ENCODE measurements at places on chromosomes 1 and 21.

DNA sequence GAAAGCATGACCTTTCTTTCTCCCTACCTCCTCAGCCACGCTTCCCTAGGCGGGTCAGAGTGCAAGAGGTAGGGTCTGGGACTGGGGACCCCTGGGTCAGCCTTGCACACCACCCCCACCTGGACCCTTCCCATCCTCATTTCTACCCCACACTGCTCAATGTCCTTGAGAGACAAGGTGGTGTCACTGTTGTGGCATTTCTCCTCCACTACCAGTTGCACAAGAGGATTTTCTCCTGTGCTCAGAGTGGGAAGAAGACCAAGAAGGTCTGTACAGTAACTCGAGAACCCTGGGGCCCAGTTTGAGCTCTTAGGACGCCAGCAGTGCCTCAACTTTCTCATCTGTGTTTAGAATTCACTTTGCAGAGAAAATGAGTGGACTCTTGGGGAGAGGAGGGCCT, 49.4 kb upstream of the CD34 start:
- DNase-seq, result no peak

DNA sequence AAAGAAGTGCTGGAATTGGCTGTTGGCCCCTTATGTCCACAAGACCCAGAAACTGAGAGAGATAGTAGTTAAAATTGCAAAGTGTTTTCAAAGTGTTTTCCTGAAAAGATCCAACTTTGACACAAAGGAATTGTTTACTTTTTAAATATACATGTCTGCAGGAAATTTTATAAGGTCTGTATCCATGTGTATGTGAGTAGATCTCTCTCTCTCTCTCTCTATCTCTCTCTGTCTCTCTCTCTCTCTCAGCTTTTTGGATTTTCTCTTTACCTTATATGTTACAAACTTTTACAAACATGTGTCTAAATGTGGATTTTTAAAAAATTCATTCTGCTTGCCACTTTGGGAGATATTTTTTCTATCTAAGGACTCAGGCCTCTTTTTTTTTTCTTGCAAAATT, 358.6 kb downstream of the SIPA1L2 start:
- DNase-seq, result no peak

GRCh38 chr21:28723646-28724045, 269.0 kb downstream of the LTN1 start:
- DNase-seq, result no peak

- no peak for DNase-seq
Observed at GRCh38 chr21:41128981-41129380, 39.0 kb upstream of the BACE2 start.
